Daoy (cell line): ENCODE measurements at places on chromosomes 6 and 20. TPM values are rescaled to one million over a fixed set of nuclear protein-coding genes. Genes with fewer than 3 reads are reported as not detected.

RIPPLY2 gene
- total RNA-seq = 5.1 and 5.4 TPM in 2 replicates

DDR1 gene
- 12.7 and 25.0 TPM in 2 replicates for total RNA-seq

GRCh38 chr6:195861-196360 is 96.4 kb upstream of the DUSP22 start:
- DNase-seq = no peak

DNA sequence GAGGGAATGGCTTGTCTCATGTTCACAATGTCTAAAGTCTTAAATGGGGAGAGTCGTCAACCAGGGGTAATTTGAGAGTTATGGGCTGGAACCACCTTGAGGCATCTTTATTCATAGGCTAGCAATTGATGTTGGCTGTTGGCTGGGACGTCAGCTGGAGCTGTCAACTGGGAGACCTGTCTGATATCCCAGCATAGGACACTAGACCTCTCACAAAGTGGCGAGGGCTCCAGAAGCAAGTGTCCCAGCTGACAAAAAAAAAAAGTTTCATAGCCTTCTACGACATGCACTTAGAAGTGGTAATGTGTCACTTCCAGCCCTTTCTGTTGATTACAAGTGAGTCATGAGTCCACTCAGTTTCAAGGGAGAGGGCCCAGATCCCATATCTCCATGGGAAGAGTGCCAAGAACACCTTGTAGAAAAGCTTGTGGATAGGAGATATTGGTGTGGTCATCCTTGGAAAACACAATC is 278.0 kb downstream of the ESR1 start:
- DNase-seq = peak; percentile 52

DNA sequence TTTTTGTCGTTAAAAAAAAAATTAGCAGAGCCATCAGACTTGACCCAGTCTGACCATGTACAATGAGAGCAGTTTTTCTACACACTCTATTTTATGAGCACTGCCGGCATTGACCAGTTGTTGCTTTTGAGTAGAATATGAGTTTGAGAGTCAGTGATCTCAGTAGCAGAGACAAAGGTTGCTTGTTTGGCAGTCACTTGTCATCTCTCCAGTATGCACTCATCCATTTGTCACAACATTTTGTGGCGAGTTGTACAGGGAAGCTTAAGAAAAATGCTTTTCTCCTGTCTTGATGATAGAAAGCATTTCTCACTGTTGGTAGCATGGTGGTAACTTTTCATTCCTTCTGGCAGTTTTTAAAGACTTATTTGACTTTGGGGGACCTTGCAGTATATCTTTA is 159.9 kb downstream of the MMS22L start:
- DNase-seq = no peak

DNA sequence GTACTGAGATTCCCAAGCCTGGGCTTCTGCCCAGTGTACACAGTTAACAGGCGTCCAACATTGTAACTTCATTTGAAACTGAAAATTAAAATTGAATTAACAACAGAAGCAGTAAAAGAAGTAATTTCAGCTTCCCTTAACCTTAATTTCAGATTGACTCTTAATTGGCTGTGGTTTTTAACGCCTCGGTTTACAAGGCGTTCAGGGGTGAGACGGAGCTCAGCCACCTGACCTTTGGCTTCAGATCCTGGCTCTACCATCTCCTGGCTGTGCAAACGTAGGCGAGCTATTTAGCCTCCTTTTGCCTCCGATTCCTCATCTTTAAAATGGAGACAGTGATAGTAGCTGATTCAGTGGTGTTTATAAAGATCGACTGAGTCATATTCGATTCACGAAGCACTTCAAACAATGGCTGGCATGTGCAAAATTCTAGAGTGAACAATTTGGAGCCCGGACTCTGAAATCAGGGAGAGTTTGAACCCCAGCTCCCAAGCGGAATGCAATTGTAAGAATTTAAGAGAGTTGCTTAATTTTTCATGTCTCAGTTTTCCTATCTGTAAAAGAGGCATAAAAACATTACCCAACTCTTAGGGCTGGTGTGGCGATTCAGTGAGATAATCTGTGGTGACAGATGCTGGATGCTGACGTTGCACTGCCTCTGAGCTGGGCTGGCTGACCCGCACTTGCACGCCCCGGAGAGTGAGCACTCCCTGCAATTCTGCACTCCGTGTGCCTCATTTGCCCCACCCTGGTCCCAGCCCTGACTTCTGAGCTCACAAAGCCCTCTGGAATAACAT is 23.5 kb upstream of the OCSTAMP start:
- no peak for DNase-seq

DNA sequence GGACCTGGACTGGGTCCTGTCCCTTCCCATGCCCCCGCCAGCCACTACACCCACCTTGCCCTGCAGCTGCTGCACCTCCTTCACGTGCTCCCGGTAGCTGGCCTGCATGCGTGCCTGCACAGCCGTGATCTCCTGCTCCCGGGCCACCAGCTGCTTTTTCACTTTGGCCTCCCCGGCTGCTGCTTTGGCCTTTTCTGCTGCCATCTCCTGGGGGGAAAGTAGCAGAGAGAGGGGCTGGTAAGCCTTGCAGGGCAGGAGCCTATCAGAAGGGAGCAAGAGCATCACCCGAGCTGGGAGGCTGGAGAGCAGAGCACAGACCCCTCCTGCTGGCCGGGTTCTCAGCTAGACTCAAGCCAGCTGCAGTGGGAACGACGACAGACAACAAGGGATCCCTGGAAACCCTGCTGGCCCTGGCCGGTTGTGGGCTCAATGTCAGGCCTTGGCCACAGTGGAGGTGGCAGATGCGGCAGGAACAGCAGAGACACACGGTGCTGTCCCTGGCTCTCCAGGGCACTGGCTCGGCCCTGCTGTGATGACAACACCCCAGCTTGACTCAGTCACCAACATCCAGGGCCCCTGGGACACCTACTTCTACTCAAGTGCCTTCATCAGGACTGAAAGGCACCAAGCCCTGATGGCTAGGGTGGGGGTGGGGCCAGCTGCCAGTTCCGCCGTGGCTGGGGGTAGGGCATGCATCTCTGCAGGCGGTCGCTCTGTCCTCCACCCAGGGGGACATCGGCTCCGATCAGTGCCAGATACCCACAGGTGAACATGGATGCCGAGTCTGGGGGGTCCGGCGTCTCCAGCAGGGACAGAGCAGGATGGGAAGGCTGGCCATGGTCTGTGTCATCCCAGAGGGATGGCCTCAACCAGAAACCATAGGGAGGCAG is 45.3 kb downstream of the RRBP1 start:
- DNase-seq = no peak

DNA sequence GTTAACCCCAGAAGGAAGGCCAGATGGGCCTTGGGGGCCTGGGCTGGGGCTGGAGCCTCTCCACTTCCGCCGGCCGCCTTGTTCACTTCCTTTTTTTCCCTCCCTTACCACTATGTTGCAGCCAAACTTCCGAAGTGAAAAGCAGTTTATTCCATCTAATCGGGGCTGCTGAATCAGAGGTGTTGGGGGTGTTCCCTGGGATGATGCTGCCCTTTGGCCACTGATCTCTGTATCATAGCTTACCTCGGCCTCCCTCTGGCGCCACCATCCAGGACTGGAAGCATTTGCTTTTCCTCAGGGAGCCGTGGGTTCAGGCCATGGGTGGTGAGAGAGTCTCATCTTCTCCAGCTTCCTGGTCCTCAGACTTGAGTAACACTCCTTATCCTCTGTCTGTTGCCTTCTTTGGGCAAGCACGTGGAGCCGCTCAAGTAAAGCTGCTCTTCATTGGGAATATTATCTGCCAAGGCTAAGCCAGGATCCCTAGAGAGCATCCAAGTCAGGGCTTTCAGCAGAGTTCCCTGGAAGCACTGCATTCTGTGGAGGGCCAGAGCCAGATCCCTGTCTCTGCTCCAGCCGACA is 39.6 kb downstream of the SLX4IP start:
- no peak for DNase-seq

GRCh38 chr6:40957616-40958492 is 81.2 kb downstream of the UNC5CL start:
- DNase-seq = peak; percentile 56

- DNase-seq = peak; percentile 50
These were observed 72.3 kb upstream of the IFNGR1 start for GRCh38 chr6:137291441-137291840.
